Renal cortical epithelial cell (primary cell): ENCODE measurements at places on chromosomes 4 and X. TPM values are rescaled to one million over a fixed set of nuclear protein-coding genes. Genes with fewer than 3 reads are reported as not detected.

The SPACA5 gene
- not detected in 2 replicates for total RNA-seq

The HHIP gene
- total RNA-seq = 0.15 and 0.17 TPM in 2 replicates

The TEX13C gene
- not detected in 2 replicates for total RNA-seq

The FANCB gene
- total RNA-seq = 2.0 and 4.5 TPM in 2 replicates

The DMD gene
- 1.6 and 4.0 TPM in 2 replicates for total RNA-seq
